ENCODE measurements at places on chromosomes 12 and 14.

DNA sequence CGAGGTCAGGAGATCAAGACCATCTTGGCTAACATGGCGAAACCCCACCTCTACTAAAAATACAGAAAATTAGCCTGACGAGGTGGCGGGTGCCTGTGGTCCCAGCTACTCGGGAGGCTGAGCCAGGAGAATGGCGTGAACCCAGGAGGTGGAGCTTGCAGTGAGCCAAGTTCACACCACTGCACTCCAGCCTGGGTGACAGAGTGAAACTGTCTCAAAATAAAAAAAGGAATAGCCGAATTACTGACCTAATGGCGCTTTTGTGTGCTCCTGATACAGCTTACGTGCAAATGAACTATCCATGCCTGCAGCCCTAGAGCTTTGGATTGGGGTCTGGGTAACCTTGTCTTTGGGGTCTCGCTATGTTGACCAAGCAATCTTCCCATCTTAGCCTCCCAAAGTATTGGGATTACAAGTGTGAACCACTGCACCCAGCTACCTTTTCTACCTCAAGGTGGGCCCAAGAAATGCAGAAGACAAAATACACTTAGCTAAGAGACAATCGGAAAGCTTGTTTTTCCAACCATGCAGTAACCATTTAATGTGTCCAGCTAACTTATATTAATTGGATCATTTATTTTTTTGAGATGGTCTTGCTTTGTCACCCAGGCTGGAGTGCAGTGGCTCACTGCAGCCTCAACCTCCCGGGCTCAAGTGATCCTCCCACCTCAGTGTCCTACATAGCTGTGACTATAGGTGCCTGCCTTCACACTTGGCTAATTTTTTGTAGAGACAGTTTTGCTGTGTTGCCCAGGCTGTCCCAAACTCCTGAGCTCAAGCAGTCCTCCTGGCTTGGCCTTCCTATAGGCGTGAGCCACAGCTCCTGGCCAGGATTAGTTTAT lies 5.5 kb downstream of the PABPN1 start:
- DNase-seq, result no peak

GRCh38 chr14:78308079-78308478 lies 137.9 kb downstream of the NRXN3 start:
- no peak for DNase-seq

GRCh38 chr14:76501156-76501720 lies 125.3 kb downstream of the ESRRB start:
- no peak for DNase-seq

GRCh38 chr14:91047174-91047753 lies 13.2 kb downstream of the RPS6KA5 start:
- no peak for DNase-seq

- no peak for DNase-seq
Measured at GRCh38 chr14:101333335-101334280, 227.7 kb upstream of the DIO3 start.

DNA sequence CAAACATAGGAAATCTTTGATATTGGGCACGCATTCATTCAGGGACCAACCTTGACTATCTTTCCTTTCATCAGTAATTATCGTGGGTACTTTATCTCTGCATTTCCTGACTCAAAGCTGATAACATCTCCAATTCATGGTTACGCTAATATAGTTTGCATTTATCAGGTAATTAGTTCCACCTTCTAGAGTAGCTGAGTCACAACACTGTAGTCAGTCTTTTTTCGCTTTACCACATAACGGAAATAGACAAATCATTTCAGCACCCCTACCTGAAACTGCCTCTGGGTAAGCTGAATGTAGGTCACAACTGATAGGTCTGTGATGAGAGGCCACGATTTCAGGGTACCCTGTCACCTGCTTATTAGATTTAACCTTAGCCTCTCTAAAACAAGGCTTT lies 36.7 kb upstream of the IL22 start:
- DNase-seq, result no peak

Measured in dorsolateral prefrontal cortex (tissue), 122 donors.